ENCODE measurements at places on chromosomes 5 and 9.

DNA sequence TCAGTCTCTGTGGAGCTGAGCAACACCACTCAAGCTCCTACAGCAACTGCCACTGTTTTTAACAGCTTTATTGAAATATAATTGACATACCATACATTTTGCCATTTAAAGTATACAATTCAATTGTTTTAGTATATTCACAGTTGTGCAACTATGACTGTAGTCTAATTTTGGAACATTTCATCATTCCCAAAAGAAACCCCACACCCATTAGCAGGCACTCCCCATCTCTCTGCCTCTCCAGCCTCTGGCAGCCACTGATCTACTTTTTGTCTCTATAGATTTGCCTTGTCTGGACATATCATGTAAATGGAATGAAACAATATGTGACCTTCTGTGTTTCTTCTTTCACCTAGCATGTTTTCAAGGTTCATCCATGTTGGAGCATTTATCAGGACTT is 43.5 kb downstream of the RUSC2 start:
- DNase-seq: peak; percentile 50

DNA sequence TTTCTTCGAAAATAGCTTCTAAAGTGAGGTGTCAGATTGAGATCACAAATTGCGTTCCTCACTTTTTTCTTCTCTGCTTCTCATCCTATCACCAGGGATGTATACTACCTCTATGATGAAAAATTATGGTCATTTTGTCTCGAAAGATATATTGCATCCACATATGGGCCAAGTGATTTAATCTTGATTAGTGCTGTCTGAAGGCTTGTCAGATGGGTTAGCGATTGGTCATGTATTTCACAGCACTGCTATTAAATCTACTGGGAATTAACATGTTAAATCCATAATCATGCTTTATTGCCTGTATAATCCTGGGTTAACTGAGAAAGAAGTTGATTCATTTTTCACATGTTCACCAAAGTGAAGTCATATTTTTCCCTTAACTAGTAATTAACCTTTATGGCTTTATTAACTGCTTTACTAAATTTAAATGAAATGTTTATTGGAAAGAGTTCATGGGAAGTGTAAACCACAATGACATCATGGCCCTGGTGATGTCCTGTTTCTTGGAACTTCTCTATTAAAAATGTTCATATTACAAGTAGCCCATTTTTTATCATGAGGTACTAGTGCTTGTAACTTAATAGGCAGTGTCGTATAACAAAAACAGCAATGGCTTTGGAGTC is 193.3 kb downstream of the SMC2 start:
- no peak for DNase-seq

DNA sequence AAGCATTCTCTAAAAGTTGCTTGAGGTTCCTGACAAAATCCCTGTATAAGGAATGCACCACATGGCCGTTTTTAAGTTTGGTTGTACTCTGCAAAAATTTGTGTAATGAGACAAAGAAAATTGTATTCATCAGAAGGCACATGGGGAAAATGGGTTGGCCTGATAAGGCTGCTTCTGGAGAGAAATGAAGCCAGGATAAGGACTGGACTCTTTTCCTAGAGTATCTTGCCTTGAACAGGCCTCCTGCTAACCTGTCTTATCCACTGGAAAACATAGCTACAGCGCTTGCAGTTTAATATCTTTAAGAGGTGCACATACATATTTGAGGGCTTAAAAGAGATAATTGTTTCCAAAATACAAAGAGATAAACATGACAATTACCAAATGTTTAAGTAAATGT is 41.4 kb upstream of the IFNK start:
- DNase-seq: no peak

- DNase-seq: no peak
These were observed 287.2 kb downstream of the YTHDC2 start for GRCh38 chr5:113800686-113801085.

DNA sequence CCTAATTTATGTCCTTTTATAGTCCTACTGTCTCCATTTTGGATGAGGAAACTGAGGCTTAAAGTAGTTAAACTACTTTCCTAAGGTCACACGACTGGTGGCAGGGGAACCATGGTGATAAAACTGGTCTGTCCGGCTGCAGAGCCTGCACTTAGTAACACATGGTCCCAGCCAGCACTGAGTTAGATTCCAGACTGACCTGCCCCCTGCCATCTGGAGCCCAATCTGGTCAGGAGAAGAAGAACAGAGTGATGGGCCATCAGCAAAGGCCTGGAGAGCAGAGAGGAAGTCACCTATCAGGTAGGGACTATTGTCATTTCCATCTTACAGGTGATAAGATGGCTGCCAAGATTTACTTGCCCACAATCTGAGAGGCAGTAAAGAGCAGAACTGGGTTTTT is 86.6 kb upstream of the SLC25A48 start:
- DNase-seq: no peak

- peak; percentile 8 for DNase-seq
These were observed at the start of gene ANKRD34B for GRCh38 chr5:80569961-80570786. Gene ANKRD34B (minus strand): TSS chr5:80570280. CDS start chr5:80560019, 10,261 bp downstream.

DNA sequence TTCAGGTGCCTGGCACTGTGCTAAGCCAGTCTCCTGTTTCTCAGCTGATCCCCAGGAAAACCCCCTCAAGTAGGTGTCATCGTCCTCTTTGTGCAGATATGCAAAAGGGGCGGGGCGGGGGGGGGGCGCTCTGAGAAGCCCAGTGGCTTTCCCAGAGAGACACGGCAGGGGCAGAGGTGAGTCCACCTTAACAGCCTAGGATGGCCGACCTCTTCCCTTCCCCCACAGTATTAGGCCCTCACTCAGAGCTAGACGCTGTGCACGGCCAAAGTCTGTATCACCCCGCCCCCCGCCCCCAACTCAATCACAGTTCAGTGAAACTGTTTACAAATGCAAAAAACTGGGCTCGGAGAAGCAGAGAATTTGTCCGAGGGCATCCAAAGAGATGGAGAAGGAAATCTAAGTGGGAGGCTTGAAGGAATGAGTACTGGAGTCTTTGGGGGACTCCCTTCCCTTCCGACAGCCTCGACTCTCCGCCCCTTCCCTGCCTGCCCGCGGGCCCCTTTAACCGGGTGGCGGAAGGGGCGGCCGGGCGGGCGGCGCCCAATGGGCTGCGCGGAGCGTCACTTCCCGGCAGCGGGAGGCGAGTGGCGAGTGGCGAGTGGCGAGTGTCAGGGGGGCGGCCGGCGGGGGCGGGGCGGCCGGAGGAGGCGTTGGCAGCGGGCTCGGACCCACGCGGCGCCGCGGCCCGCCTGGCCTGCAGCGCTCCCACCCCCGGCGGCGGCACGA is at the start of gene ERGIC1:
TSS of gene ERGIC1 (plus strand) at position 566 of the 729 bp plus-strand sequence. CDS start at position 729, 163 bp downstream.
- DNase-seq: peak; percentile 77
